Activated gamma-delta T cell (primary cell): ENCODE measurements at places on chromosomes 5 and 9.

DNA sequence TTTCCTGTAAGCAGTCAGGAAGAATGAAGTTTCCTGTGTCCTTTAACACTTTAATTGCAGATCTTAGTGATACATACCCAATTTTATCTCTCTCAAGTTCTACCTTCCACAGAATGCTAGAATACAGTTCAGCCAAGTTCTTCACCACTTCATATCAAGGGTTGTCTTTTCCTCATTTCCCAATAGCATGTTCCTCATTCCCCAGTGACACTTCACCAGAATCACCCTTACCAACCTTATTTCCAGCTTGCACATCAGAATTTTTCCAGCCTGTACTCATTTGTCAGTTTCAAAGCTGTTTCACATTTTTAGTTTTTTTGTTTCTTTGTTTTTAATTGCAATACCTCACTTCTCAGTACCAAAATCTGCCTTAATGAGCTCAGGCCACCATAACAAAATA lies 126.1 kb downstream of the ESM1 start:
- DNase-seq = no peak

- DNase-seq = no peak
Observed at GRCh38 chr5:126446498-126447224, 23.5 kb downstream of the GRAMD2B start.

DNA sequence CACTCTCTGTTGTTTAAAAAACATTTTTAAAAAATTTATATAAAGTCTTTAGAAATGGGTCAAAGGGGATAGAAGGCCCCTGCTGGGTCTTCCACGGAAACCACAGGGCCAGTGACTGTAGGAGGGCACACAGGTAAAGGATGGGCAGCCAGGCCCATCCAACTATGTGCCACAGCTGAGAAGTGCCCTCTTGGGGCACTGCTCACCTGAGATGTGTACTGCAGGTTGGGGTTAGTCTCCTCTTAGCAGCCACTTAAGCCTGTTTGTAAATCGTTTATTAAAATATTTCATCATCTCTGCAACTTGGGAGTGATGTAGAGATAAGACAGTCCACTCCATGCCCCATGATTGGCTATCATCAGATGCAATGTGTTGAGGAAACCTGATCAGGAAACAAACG lies 222.4 kb downstream of the DIRAS2 start:
- DNase-seq = no peak

DNA sequence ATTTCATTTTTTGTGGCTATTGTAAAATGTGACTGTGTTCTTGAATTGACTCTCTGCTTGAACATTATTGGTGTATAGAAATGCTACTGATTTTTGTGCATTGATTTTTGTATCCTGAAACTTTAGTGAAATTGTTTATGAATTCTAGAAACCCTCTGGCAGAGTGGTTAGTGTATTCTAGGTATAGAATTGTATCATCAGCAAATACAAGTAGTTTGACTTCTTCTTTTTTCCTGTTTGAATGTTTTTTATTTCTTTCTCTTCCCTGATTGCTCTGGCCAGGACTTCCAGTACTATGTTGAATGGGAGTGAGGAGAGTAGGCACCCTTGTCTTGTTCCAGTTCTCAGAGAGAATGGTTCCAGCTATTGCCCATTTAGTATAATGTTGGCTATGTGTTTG lies 88.8 kb upstream of the HMHB1 start:
- DNase-seq = no peak

DNA sequence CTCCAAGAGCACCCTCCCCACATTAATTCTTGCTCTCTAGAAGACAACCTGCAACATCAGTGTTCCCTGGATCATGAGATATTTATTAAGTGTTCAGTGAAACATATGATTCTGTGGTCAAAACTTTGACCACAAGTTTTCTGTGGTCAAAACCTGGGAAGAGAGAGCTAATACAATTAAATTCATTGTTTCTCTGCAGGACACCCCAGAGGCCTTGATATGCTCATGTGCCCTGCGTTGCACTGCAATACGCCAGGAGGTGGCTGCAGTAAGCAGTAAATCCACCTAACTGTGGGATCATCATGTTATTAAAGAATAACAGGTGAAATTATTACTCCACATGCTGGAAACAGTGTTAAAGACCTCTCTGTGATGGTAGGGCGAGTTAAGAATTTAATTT lies 109.3 kb upstream of the SPDL1 start:
- no peak for DNase-seq
